ENCODE measurements at places on chromosomes 3 and 15.

GRCh38 chr15:60585743-60586708, 107.1 kb upstream of the ICE2 start:
- peak; percentile 49 for DNase-seq

GRCh38 chr15:93152951-93153350, 63.9 kb upstream of the RGMA start:
- no peak for DNase-seq

DNA sequence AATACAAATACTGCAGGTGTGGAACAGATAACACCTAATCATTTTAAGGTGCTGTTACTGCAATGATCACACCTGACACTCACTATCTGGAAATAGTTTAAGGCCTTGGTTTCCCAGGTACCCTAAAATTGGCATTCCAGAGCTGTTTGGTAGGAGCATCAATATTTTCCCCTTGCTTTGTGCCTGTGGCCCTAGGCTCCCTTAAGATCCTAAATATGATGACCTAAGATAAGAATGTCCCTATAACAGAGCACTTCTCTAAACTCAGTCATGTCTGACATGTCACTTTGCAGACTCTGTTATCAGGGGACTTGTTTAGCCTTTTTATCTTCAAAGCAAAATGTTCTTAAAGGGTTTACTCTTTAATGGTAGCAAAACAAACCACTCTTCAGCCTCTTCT, 115.9 kb upstream of the STRIT1 start:
- no peak for DNase-seq

DNA sequence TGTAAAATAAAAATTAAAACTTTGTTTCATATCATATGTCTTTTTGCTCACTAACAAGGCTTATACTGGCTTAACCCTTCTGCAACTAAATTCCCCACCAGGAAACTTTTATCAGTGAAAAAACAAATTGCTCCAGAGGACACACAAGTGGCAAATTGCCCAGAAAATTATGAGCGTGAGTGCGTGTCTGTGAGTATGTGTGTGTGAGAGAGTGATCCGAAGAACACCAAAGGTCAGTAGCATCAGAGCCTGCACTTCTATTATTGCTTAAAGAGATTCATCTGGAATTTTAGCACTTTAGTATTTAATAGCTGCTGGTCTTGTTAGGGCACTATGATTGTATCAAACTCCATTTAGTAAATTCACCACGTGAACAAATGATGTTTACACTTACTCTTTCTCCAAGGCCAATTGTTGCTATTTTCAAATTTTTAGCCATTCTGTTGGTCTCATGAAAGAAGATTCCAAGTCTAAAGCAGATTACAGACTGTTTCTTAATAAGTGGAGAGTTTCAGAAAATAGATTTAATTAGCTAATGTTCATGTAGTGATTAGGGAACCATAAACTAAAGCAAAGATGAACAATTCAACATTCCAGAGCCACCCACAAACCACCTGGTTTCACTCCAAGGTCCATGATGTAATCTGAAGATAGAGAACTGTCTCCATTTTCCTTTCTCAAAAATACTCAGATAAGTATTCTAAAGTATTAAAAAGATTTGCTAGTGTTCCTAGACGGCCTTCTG, 91.1 kb upstream of the IL12A start:
- DNase-seq, result no peak

DNA sequence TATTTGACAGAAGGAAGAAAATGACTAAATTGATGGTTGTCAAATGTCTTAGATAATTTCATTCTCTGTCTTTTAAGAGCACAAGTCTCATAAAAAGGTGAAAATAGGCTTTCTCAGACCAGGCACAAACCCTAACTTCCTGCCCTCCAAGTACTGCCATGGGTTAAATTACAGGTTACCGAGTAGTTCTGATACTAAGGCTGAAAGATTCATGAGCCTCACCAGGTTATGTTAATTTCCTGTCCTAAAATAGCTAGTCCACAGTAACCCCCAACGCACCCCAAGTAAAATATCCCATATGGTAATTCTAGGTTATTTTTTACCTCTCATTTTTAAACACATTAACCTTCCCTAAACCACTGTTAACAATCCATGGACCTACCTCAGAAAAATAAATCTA, 42.0 kb downstream of the GSK3B start:
- DNase-seq, result no peak

GRCh38 chr3:166663194-166663593, 716.9 kb downstream of the ZBBX start:
- no peak for DNase-seq
